Endothelial cell of umbilical vein (primary cell): ENCODE measurements at places on chromosomes 2 and 18. TPM values are rescaled to one million over a fixed set of nuclear protein-coding genes. Genes with fewer than 3 reads are reported as not detected.

SCYGR4 gene
- total RNA-seq, result not detected in 2 replicates

SPATA3 gene
- not detected in 2 replicates for total RNA-seq

HSPE1 gene
- 137 and 145 TPM in 2 replicates for total RNA-seq

BARD1 gene
- total RNA-seq, result 14.7 and 17.6 TPM in 2 replicates

DSG4 gene
- total RNA-seq, result not detected in 2 replicates

GALNT13 gene
- total RNA-seq, result 0.18 TPM in 1 of 2 replicates, not detected in the other

MYO7B gene
- 0.09 TPM in 1 of 2 replicates, not detected in the other for total RNA-seq

POTEI gene
- 0.13 and 0.16 TPM in 2 replicates for total RNA-seq

TGFA gene
- 0.12 and 0.22 TPM in 2 replicates for total RNA-seq

SH3BP4 gene
- 100.0 and 105 TPM in 2 replicates for total RNA-seq

FER1L5 gene
- not detected in 2 replicates for total RNA-seq

CDKL4 gene
- total RNA-seq, result 0.75 and 1.2 TPM in 2 replicates

LAMA3 gene
- 7.1 and 12.3 TPM in 2 replicates for total RNA-seq

DNAJC5G gene
- total RNA-seq, result 0.16 and 0.77 TPM in 2 replicates

GCKR gene
- 0.27 and 1.2 TPM in 2 replicates for total RNA-seq

CCDC74B gene
- 1.6 and 4.8 TPM in 2 replicates for total RNA-seq

TMEM200C gene
- total RNA-seq, result 0.07 and 0.32 TPM in 2 replicates

ZNF521 gene
- 166 and 168 TPM in 2 replicates for total RNA-seq

TMEM198 gene
- total RNA-seq, result not detected in 2 replicates

G6PC2 gene
- total RNA-seq, result not detected in 2 replicates

CXCR4 gene
- 52.4 and 81.0 TPM in 2 replicates for total RNA-seq

GPR45 gene
- total RNA-seq, result not detected in 2 replicates

CLK1 gene
- 79.7 and 92.4 TPM in 2 replicates for total RNA-seq

REG3G gene
- total RNA-seq, result not detected in 2 replicates

POU3F3 gene
- not detected in 2 replicates for total RNA-seq

IFIH1 gene
- total RNA-seq, result 4.7 and 6.9 TPM in 2 replicates

CIB4 gene
- total RNA-seq, result not detected in 2 replicates

RAX gene
- total RNA-seq, result not detected in 2 replicates

IL36RN gene
- not detected in 2 replicates for total RNA-seq

ALPP gene
- total RNA-seq, result not detected in 2 replicates

SLC4A3 gene
- 0.21 and 0.35 TPM in 2 replicates for total RNA-seq

ERMN gene
- total RNA-seq, result not detected in 2 replicates
